ENCODE measurements at places on chromosomes 16 and 17.
A peak's percentile ranks its signal among the peaks of the same experiment; 100 is the strongest.

GRCh38 chr17:17877529-17878358 is 41.0 kb upstream of the SREBF1 start:
- DNase-seq, result no peak

GRCh38 chr16:17481736-17482135 is 11.0 kb upstream of the XYLT1 start:
- DNase-seq, result no peak

DNA sequence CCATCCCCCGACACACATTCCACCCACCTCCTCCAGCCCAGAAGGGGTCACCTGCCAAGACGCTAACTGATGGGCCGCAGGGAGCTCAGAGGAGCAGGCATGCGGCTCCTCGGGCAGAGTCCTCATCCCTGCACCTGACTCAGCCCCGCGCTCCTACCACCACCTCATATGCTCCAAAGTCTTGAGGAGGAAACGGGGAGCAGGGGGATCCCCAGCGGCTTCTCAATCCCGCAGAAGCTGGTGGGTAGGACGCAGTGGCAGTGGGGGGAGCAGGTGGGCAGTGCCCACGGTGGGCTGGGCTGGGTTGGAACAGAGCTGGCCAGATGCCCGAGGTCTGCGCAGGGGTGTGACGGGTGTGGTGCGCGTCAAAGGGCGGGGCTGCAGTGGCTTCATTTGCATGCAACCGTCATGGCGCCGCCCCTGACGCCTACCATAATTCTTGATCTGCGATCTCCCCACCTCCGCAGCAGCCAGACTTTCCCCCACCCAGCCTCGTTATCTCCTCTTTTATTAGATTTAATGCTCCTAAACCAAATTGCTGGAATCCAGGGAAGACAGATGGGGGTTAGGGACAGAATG is 39.0 kb upstream of the EMP2 start:
- DNase-seq, result no peak

- DNase-seq, result no peak
Measured at GRCh38 chr16:9065077-9065476, 26.4 kb upstream of the HAPSTR1 start.

DNA sequence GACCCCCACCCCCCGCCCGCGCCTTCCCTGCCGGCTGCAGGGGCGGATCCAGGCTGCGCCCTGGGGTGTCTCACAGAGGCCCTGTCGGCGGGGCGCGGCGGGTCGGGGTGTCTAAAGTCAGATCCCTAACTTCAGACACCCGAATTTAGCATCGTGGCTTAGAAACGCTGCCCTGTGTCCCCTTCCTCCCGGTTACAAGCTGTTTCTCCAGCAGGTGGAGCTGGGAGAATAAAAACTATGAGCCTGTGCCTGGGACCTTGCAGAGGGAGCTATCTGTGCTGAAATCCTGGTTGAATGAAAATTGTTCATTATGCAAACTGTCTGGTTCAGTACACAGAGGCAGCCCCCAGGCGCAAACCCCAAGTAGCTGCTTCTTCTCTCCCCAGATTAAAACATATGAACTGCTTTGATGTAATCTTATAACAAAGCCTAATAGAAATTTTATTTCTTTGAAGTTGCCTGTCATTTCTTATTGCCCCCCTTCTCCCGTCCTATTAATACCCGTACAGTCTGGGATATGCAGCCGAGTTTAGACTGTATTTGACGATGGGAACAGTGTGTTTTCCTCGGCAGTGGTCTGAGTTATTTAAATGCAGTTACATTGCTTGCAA is 79.0 kb downstream of the RPA1 start:
- DNase-seq, result peak; percentile 11

DNA sequence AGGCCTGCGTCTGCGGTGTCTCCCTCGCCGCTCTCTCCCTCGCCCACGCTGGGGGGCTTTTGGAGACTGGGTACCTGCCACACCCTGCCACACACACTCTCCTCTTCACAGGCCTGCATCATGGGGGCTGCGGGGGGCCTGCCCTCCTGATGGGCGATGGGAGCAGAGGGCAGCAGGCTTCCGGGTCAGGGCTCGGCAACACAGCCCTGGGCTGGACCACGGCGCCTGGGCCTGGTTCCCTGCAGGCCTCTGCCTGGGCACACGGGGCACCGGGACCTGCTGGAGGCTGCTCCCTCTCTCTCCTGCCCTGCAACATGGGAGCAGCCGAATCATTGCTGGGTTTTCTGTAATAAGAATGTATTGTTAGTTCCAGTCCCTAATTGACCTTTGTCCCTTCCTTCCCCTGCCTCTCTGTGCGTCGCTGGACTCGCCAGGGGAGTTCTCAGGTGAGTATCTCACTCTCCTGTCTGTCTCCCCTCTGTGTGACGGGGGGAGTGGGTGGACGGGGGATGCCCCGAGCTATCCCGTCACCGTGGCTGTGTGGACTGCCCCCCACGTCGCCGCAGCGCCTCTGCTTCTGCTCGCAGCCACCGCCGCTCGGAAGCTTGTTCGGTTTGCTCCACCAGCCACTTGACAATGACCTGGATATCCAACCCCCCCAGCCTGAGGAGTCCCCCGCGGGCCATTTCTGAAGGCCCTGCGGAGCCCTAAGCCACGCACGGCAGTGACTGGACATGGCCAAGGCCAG is 13.5 kb downstream of the NME3 start:
- DNase-seq, result no peak

GRCh38 chr17:57455063-57455914 is 199.0 kb downstream of the MSI2 start:
- no peak for DNase-seq

- DNase-seq, result no peak
Measured at GRCh38 chr17:29358416-29358815, 31.7 kb upstream of the TAOK1 start.

DNA sequence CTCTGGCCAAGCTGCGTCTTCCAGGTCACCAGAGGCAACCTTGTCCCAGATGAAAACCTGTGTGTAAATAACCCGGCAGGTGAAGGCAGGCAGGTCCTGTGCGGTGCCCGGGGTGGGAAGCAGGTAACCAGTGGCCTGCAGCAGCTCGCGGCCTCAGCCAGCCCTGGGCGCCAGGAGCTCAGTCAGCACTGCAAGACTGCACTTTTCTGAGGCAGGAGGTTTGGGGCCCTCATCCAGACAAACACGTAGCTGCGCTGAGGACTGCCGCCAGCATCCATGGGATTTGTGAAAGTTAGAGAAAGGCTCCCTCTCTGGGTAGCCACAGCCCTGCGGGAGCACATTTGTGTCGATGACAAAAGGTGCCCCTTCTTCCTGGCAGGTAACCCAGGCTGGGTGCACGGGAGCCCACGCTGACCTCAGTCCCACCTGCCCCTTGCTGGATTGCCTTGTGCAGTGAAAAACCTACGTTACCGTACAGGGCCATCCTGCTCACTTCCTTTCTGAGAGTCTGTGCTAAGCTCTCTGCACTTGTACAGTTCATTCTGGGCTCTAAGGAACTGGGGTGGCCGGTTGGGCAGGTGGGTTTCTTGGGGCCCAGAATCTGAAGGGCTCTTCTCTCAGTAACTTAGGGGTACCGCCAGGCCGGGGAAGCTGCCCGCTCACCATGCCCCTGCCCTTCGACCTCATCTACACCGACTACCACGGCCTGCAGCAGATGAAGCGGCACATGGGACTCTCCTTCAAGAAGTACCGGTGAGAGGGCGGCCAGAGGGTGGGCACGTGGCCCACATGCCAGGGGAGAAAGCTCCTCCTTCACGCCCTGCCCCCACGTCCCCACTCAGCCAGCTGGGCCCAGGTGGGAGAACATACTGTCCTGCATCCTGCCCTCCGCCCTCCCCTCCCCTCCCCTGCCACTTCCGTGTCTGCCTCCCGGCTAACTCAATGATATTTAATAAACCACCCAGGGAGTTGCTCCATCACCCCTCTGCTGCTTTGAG is 56.4 kb downstream of the MGAT5B start:
- no peak for DNase-seq

DNA sequence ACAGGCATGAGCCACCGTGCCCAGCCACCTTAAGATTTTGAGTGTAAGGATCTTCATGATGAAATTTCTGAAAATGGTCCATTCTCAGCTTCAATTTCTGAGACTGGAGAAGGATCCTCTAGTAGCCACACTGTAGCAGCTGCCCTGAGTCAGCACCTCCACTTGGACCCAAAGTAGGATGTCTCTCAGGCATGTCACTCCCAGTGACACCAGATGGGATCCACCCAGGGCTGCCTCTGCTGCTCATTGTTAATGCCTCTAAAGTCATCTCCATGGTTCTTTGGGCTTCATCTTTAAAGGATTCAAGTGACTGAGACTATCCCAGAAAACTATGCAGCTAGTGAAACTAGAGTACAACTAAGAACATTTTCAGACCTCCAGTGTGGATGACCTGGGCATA is 7.9 kb downstream of the PLD6 start:
- no peak for DNase-seq

- no peak for DNase-seq
Measured at GRCh38 chr17:50665838-50666237, 31.2 kb downstream of the ABCC3 start.

GRCh38 chr17:9566067-9566466 is 9.6 kb downstream of the STX8 start:
- DNase-seq, result no peak

DNA sequence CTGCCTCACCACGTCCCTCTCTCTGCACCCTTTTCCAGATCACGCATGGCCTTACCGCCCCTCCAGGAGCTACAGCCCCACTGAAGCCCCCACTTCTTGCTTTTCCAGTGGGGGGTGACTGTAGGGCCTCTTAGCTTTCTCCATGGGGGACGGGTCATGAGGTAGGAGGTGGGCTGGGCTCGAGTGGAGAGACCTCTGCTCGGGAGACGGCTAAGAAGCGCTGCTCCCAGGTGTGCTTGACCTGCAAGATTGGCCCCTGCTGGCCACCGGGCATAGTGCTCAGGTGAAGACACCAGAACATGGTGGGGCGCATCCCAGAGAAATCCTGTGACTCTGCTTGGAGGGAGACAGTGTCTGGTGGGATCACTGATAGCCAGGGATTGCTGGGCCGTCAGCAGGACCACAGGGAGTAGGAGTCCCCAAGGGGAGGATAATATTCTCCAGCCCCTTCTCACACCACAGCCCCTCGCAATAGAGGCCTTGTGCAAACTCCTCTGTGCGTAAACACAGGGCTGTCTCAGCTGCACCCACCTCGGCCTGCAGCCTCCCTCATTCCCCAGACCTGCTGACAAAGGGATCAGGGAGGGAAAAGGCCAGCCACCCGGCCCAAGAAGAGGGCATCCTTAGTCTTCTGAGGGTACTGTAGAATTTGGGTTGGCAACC is 8.9 kb upstream of the GALK1 start:
- no peak for DNase-seq

- no peak for DNase-seq
Measured at GRCh38 chr17:15955793-15956541, 11.0 kb downstream of the ADORA2B start.

DNA sequence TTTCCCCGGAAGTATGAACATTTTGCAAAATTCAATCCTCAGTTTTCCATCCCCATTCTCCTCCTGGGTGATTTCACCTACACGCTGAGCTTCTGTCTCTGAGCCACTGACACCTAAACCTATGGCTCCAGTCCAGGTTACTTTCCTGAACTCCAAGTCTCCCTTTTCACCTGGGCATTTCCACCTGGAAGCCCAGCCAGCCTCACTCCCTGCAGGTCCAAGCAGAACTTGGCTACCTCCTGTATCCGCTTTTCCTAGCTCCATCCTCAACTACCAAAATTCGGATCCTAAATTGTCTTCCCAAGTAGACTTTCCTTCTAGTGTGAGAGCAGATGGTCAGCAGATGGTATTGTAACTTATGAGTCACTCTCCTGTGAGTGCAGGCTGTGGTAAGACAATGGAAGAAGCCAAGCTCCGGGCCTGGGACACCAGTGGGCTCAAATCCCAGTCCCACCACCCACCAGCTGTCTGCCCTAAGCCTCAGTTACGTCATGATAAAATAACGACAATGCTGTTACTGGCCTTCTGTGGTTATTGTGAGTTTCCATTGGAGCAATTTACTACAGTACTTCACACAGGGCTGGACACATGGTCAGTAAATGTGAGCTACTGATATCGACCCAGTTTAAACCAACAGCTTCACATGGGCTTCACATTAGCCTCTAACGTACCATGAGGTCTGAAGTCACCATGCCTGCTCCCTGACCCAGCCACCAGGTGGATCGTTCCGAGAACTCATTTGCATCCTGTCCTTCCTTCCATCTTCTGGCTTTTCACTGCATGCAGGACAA is 33.3 kb downstream of the PECAM1 start:
- no peak for DNase-seq

DNA sequence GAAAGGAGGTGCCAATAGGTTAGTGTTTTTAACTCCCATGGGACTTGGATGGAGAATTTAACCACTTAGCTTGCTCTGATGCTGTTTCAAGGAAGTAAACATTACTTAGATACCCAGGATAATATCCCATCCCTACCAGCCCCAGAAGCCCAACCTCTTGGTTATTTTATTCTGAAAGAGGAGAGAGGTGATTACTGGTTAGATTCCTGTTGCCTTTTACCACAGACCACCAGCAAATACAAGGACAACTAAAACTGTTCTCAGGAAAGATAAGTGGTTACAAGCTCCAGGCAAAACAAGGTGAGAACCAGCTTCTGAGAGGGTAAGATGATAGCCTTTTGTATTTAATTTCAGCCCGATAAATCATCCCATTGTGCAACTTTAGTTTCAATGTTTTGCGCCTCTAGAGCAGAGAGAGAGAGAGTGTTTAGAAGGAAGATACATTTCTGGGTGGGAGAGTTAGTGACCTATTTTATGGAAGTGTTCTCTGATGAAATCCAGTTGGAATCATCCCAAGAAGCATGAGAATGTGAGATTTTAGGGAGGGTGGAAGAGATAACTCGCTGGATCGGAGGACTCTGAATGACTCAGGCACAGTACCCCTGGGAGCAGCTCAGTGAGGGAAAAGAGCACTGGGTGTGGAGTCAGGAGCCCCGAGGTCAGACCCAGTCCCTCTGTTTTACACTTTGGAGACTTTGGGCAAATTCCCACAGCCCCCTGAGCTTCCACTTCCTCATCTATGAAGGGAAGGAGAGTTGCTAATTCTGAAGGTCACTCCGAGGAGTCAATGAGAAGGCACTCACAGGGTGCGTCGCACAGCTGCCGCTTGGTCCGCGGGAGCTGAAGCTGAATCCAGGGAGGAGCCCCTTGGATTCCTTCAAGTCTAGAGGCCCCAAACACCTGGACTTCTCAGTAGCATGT is 12.1 kb downstream of the GLP2R start:
- DNase-seq, result no peak

GRCh38 chr16:76235426-76235825 is 41.8 kb upstream of the CNTNAP4 start:
- DNase-seq, result no peak

GRCh38 chr17:47837401-47838039 is 3.6 kb downstream of the SCRN2 start:
- no peak for DNase-seq

DNA sequence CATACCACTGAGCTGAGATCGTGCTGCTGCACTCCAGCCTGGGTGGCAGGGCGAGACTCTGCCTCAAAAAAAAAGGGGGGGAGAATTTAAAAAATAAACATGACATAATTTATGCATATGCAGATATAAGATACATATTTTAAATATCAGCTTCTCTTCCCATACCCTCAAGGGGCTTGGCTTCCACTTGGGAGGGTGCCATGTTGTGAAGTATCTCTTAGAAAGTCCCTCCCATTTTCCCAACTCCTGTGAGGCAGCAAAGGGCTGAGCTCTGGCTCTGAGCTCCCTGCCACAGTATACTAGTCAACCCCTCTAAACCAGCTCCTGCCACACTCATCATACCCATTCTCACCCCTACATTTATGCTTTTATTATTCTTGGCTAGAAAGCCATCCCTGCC is 39.4 kb downstream of the MYH11 start:
- no peak for DNase-seq

- no peak for DNase-seq
Measured at GRCh38 chr17:11097121-11097520, 143.9 kb upstream of the SHISA6 start.
